Stimulated activated CD8-positive, alpha-beta memory T cell treated with anti-CD3 and anti-CD28 coated beads, Interleukin-12 subunit alpha, Interleukin-12 subunit beta, amount 100 ng/mL, for 1 hour (primary cell): ENCODE measurements at places on chromosomes 13 and 19.
A peak's percentile ranks its signal among the peaks of the same experiment; 100 is the strongest.

- no peak for DNase-seq
These were observed 2.4 kb downstream of the FAM98C start for GRCh38 chr19:38405276-38405675.

DNA sequence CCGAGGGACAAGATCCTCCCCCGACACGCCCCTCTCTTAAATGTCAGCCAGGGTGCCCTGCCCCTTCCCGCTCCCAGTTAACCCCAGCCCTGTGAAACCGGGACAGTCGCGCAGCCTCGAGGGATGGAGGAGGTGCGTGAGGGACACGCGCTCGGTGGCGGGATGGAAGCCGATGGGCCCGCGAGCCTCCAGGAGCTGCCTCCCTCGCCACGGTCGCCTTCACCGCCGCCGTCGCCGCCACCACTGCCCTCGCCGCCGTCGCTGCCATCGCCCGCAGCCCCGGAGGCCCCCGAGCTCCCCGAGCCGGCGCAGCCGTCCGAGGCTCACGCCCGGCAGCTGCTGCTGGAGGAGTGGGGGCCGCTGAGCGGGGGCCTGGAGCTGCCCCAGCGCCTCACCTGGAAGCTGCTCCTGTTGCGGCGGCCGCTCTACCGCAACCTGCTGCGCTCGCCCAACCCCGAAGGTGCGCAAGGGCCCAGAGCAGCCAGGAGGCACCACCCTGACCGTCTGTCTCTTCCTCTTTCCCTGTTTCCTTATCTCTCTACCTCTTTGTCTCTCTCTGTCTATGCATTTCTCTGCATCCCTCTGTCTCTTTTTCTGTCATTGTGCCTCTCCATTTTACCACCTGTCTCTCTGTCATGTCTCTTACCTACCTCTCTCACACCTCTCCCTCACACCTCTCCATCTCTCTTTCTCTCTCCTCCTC lies at the start of gene NCCRP1:
TSS of gene NCCRP1 (plus strand) at position 105 of the 703 bp plus-strand sequence. CDS start at position 124, 19 bp downstream.
- no peak for DNase-seq

- no peak for DNase-seq
These were observed 183.4 kb downstream of the RBM26 start for GRCh38 chr13:79222427-79223205.

DNA sequence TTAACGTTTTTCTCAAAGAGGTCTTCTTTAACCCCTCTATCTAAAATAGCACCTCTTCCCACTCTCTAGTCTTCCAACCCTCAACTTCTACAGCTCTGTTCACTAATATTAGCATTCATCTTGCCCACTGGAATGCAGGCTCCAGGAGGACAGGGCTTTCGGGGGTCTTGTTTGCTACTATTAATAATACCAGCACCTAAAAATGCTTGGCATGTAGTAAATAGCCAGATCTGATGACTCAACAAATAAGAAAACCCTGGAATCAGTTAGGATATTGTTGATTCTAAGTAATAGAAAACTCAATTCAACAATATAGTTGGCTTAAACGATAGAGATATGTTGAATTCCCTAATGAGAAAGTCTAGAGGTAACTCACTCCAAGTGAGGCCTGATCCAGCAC lies 14.2 kb downstream of the DYRK1B start:
- DNase-seq: no peak

DNA sequence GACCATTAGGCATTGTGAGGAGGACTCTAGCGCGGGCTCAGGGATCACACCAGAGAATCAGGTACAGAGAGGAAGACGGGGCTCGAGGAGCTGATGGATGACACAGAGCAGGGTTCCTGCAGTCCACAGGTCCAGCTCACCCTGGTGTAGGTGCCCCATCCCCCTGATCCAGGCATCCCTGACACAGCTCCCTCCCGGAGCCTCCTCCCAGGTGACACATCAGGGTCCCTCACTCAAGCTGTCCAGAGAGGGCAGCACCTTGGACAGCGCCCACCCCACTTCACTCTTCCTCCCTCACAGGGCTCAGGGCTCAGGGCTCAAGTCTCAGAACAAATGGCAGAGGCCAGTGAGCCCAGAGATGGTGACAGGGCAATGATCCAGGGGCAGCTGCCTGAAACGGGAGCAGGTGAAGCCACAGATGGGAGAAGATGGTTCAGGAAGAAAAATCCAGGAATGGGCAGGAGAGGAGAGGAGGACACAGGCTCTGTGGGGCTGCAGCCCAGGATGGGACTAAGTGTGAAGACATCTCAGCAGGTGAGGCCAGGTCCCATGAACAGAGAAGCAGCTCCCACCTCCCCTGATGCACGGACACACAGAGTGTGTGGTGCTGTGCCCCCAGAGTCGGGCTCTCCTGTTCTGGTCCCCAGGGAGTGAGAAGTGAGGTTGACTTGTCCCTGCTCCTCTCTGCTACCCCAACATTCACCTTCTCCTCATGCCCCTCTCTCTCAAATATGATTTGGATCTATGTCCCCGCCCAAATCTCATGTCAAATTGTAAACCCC lies 2.8 kb upstream of the CEACAM5 start:
- no peak for DNase-seq

- no peak for DNase-seq
These were observed 124.2 kb downstream of the CACNA1A start for GRCh38 chr19:13381827-13382632.

- DNase-seq: no peak
These were observed 178.6 kb downstream of the RBM26 start for GRCh38 chr13:79227418-79227817.

GRCh38 chr19:33404506-33405253 lies 31.2 kb downstream of the CEBPG start:
- no peak for DNase-seq

DNA sequence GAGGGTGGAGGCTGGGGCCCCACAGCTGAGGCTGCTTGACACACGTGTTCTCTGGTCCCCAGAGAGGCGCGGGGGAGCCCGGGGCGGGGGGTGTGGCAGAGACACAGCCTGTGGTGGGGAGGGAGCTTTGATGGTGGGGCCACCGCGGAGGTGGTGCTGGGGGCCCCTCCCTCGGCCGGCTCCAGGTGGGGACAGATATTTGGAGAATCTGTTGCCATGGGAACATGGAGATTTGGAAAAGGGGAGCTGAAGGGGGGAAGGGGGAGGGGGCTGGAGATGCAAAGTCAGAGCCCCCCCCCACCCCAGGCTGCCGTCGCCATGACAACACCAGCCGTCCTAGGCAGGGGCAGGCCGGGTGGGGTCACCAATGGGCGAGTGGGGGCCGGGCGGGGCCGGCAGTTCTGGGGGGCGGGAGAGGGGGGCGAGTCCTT lies 1.2 kb downstream of the PRKCG start:
- no peak for DNase-seq

GRCh38 chr19:6068711-6069110 lies 41.6 kb downstream of the RFX2 start:
- no peak for DNase-seq

- no peak for DNase-seq
These were observed 379.7 kb downstream of the GPC5 start for GRCh38 chr13:91778123-91778522.

GRCh38 chr13:113785051-113786010 lies 26.3 kb downstream of the TMEM255B start:
- DNase-seq: no peak

DNA sequence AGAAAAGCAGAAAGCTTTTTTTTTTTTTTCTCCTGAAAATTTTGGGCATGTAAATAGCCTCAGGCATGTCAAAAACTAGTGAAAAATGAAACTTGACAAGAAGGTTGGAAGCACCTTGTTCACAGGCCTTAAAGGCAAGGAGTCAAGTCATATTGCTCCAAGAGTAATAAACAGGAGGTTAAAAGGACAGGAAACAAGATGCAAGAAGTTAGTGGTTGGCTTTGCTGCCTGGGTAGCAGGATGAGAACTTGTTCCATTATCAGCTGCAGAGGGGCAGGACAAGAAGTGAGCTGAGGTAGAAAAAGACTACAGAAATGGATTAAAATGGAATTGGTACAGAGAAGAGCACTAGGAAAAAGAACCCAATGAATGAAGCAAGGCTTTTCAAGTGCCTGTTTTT lies 242.6 kb downstream of the DCT start:
- no peak for DNase-seq

DNA sequence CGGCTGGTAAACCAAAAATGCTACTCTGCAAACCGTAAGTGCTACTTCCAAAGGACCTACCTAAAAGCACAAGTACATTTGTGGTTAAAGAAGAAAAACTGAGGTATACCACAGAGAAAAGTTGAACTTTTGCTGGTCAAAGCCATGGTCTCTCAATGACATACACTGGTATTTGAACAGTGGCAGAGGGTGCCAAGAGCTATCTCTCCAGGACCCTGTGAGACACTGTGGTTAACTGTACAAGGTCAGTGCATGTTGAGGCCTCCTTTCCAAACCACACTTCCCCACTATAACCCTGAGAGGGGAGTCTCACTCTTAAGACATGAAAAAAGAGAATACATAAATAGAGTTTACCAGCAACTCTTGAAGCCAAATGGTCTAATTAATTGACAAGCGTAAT lies 49.5 kb downstream of the COL4A1 start:
- no peak for DNase-seq

DNA sequence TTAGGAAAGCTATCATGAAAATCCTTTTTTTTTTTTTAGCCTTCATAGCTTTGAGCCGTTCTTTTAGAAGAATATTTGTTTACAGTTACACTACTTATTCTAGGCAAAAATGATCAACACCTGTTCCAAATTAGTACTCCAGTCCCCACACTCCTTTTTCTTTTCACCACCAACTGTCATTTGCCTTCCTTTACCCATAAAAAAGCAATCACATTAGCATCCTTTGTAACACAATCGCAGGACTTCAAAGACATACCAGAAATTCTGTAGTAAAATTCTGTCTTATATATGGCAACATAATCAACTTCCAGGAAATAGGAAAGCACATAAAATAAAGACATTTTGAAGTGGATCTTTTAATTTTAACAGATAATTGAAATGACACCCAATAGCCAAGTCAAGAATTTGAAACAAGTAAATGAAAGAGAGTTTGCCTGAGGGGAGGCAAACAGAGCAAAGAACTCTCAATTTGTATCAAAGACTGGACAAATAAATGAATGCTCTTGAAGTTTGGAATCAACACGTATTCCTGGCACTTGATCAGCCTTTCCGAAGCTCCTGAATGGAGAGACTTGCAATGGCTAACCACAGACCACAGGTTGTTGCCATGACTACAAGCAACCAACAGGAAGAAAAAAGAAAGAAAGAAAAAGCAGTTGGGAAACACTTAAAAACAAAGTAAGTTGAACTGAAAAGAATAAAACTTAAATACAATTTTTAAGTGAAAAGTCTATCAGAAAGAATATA lies 206.8 kb downstream of the PCDH9 start:
- no peak for DNase-seq

DNA sequence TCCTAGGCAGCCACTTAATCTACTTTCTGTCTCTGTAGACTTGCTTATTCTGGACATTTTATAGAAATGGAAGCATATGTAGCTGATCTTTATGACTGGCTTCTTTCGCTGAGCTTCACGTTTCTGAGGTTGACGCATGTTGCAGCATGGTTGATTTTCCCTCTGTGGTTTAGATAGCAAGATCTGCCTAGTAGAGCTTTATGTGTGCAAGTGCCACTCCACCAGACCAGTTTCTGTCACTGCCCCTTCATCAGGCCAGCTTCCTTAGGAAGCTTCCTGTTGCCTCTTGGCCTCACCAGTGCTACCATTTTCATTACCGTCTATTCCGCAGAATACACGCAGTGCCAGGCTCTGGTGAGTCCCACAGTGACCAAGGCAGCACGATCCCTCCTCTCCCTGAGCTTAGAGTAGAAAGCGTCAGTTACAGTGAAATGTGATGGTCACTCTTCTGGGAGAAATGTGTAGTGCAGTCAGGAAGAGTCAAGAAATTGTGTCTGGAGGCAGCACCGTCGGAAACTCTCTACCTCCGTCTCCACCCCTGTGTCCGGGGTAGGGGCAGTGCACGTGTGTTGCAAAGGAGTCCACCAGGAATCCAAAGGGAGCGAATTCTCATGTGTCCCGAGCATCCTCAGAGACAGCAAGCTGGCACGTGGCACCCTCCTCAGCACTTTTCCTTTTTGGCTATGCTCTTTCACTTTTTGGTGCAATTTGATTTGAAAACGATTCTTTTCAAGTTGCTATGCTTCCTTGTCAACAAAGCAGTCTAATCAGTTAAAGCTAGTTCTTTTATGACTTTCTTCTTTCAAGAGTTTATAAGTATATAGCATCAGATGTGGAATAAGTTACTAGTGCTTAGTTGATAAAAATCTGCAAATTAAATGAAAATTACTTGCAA lies 45.4 kb upstream of the GPR183 start:
- no peak for DNase-seq

DNA sequence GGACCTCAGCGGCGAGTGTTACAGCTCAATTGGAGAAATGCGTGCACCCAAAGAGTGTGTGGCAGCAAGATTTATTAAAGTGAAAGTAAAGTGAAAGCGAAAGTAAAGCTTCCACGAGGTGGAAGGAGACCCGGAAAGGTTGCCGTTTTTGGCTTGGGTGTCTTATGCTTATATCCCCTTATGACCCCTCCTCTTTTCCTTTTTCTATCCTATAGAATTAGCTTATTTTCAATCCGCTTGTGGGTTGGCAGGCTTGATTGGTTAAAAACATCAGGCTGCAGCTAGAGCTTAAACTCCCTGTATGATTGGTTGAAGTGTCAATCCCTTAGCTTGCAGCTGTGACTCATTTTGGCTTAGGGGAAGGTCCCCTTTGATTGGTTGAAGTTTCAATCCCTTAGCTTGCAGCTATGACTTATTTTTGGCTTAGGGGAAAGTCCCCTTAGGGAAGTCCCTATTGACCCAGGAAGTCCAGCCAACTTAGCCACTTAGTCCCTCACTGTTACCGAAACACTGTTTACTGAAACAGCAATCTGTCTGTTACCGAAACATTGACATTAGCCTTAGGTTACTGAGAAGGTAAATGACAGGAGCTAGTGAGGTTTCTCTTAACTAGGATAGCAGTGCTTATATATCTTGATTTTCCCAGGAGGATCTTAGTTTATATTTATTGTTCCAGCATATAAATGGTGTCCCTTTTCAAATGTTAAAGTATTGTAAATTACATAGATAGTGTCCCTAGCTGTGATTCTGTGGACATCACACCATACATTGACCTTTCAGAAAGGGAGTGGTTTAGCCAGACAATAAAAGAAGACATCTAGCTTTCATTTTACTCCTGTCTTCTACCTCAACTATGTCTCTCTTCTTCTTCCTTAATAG lies 575.8 kb downstream of the DACH1 start:
- DNase-seq: peak; percentile 17

- no peak for DNase-seq
These were observed 23.5 kb downstream of the FAM187B start for GRCh38 chr19:35204799-35205732.

DNA sequence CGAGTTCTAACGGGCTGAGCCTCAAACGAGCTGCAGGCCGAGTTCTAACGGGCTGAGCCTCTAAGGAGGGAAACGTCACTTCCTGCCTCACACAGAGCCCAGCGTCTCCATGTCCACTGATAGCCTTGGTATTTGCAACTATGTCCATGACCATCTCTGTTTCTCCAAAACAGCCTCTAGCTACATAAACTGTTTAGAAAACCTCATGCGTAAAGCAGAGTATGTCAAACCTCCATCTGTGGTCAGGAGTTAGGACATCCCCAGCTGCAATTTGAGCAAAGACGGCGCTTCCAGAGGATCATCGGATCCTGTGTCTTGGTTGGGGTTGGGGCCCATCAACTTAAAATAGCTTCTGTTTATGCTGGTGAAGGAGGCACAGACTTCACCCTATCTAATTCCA lies 20.8 kb downstream of the RASA3 start:
- no peak for DNase-seq
